H1 (cell line): ENCODE measurements at places on chromosomes 16 and 17.

GRCh38 chr16:72051818-72052217 lies 2.5 kb upstream of the HP start:
- H3K36me3 ChIP-seq: no peaks in the 10 kb centered on the region
- DNase-seq: no peak
- H3K27ac ChIP-seq: no peak overlapping the region
- no peak overlapping the region for H3K4me3 ChIP-seq

DNA sequence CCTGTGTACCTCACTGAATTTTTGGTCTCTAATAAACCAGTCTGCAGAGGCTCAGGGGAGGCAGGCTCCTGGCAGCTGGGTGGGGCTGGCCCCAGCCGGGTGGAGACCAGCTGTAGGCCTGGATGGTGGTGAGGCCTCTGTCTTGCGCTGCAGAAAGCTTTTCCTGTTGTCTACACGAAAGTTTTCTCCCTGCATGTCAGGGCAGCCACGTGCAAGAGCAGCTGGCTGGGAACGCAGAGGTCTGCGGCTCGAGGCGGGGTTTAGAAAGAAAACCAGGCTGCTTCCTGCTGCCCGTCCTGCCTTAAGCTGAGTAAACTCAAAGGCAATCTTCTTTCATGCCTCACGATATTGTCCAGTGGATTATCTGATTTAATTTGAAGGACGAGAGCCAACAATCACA lies 2.4 kb downstream of the SERPINF1 start:
- H3K27me3 ChIP-seq: no peaks in the 10 kb centered on the region; the same call in 1 of the 2 replicates
- H3K27ac ChIP-seq: no peak overlapping the region
- H3K4me1 ChIP-seq: peaks cover 23% of the 10 kb centered on the region

GRCh38 chr17:5584383-5585286 lies at the start of gene NLRP1:
Gene NLRP1, minus strand, starts transcription at chr17:5584509. Its CDS starts 552 bp downstream, at chr17:5583957.
- no peaks in the 10 kb centered on the region for H3K36me3 ChIP-seq
- H3K4me1 ChIP-seq: 0 out of 2 replicates have a peak, but pooled peaks cover 3% of the 10 kb centered on the region
- H3K4me3 ChIP-seq: no peak within 1 kb of the TSS
- no peak within 1 kb of the TSS for H3K27ac ChIP-seq
- no peaks in the 10 kb centered on the region for H3K27me3 ChIP-seq

DNA sequence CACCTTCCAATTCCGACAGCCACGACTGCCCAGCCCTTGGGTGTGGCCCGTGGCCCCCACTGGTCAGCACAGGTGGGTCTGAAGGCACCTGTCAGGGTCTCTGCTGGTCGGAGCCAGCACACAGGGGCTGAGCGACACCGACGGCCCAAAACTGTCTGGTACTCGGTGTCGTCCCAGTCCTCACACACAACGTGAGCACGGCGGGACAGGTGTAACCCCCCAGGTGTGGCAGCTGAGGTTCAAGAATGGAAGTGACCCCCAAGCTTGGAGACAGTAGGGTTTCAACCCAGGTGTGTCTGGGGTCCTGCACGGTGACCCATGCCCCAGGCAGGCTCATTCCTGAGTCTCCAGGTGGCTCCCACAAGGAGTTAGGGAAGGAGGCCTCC lies 1.0 kb downstream of the GALNS start:
- peak overlapping the region; percentile 51 for H3K4me3 ChIP-seq
- peaks cover 3% of the 10 kb centered on the region for H3K4me1 ChIP-seq
- H3K27ac ChIP-seq: no peak overlapping the region
- H3K36me3 ChIP-seq: peaks cover 5% of the 10 kb centered on the region

DNA sequence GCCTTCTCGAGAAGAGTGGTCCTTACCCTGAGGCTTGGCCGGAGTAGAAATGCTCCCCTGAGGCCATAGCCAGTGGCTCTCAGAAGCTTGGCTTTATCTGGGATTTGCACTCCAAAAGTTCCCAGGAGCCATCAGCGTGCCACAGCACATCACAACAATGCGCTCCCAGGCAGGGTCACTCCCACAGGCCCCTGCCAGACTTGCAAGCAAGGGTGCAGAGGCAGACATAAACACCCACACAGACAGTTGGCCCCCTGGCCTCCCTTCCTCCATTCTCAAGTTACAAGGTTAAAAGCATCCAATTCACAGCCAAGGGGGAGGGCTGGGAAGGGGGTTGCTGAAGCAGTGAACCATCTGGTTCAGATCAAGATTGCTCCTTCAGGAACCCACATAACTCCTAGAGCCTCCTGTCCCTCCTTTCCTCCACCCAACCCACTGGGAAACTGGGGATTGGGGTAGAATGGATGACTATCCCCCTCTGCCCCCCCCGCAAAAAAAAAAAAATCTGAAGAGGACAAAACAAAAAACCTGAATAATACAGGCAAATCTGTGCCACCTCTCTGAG lies 1.8 kb downstream of the ST3GAL2 start:
- DNase-seq: peak; percentile 67
- peaks cover 32% of the 10 kb centered on the region for H3K4me1 ChIP-seq
- H3K27ac ChIP-seq: no peak overlapping the region
- H3K27me3 ChIP-seq: no peaks in the 10 kb centered on the region

- DNase-seq: no peak
- no peak overlapping the region for H3K27ac ChIP-seq
- peaks cover 17% of the 10 kb centered on the region for H3K4me1 ChIP-seq
- no peaks in the 10 kb centered on the region; the same call in 1 of the 2 replicates for H3K27me3 ChIP-seq
- H3K36me3 ChIP-seq: no peaks in the 10 kb centered on the region
- no peak overlapping the region; the same call in 1 of the 2 replicates for H3K4me3 ChIP-seq
These were observed 920 bp upstream of the ZCCHC14 start for GRCh38 chr16:87493608-87494280.

DNA sequence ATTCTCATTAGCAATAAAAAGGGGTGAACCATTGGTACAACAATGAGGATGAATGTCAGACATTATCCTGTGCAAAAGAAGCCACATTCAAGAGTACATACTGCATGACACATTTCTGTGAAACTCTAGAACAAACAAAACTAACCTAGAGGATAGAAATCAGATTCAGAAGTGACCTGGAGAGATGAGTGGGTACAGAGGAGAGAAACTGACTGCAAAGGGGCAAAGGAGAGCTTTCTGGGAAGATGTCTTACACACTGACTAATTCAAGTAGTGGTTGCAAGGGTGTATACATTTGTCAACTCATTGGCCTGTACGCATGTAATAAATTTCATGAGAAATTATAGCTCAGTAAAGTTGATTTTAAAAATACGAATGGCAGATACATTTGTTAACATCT lies 115.6 kb downstream of the GAS7 start:
- no peaks in the 10 kb centered on the region for H3K36me3 ChIP-seq
- H3K4me3 ChIP-seq: no peak overlapping the region
- H3K27me3 ChIP-seq: no peaks in the 10 kb centered on the region

GRCh38 chr17:21212826-21213637 lies 929 bp downstream of the TMEM11 start:
- H3K36me3 ChIP-seq: peaks cover 4% of the 10 kb centered on the region; the same call in 1 of the 2 replicates
- H3K4me3 ChIP-seq: peak overlapping the region; percentile 85
- H3K27me3 ChIP-seq: no peaks in the 10 kb centered on the region
